ENCODE measurements at places on chromosomes 5 and 9.

- DNase-seq: no peak
These were observed 63.7 kb upstream of the ANGPTL2 start for GRCh38 chr9:127185931-127186781.

DNA sequence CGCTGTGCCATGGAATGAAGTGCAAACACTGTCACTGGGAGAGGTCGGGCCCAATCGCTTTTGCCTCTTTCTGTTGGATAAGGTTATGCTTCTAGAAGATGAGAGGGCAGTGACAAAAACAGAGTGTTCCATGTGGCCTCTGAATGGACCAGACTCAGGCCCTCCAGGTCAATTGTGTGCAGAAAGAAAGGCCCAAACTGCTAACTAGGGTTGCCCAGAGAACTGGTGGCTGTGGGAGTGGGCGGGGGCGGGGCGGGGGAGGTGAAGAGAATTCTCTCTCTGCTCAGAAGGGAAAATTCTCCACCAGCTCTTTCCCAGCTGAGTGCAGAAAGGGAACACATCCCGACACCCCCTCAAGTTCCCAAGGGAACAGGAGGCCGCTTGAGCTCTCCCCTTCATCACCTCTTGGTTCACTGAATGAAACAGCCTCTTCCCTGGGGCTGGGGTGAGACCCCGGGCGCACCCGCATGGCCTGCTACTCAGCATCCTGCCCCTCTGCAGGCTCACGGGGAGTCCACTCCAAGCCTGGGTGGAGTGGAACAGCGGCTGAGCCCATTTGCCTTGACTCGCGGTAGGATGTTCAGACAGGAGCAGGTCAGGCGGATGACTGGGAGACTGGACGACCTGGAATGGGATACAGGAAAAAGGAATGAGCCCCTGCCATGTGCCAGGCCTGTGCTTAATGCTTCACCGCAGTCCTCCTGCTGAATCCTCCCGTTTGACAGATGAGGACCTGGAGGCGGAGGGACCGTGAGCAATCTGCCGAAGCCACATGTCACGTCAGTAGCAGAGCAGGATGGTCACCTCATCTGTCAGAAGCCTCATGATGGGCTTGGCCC, 93.8 kb upstream of the FANCC start:
- no peak for DNase-seq

DNA sequence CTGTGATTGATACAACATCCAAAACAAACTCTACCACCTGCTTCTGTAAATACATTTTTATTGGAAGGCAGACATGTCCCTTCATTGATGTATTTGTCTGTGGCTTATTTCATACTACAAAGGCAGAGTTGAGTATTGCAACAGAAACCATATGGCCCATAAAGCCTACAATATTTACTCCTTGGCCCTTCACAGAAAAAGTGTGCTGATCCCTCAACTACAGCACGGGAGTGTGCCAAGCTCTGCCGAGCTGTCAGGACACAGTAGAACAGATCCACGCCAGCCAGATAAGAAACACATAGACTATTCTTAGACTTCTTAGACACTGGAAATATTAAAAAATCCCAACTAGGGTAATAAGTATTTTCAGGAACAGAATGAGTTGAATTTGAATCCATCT, 13.2 kb downstream of the TICAM2 start:
- no peak for DNase-seq

GRCh38 chr5:77844373-77844622, 68.2 kb upstream of the TBCA start:
- no peak for DNase-seq

GRCh38 chr9:79969393-79970145, 397.8 kb downstream of the TLE4 start:
- no peak for DNase-seq

DNA sequence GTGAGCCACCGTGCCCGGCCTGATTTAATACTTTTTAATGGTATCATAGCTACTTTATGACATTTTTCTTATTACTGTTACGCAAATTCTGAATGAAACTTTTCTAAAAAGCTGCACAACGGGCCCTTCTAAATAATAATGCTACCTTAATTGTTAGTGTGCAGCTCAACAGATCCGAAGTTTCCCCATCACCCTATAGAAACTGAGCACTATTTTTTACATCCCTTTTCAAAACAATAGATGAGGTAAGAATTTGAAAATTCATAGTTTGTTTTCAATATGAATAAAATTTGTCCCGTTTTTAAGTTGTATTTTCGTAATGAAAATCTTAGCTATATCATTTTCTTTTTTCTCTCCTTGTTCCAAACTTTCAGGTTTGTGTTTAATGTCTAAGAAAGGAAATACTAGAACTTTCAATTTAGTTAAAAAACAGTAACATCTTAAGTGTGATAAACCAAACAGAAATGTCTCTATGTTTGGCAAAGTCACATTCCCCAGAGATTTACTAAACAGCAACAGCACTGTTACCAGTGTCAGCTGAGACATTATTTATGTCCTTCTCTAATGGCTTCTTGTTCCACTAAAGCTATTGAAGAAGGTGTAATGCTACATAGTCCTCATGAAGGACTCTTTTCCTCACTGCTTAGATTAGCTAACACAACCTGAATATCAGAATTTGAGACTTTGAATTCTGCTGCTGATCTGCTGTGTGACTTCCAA, 22.9 kb downstream of the KIF2A start:
- DNase-seq: no peak

- DNase-seq: no peak
These were observed 1.1 kb upstream of the FRRS1L start for GRCh38 chr9:109168170-109168569.

- no peak for DNase-seq
These were observed 622.0 kb upstream of the DAB2 start for GRCh38 chr5:40046792-40047191.

Measured in activated gamma-delta T cell treated with anti-CD3 and anti-CD28 coated beads, Interleukin-2, amount 50 U/mL, for 16 hours (primary cell).